ENCODE measurements at places on chromosomes 11 and 22.

GRCh38 chr11:71330996-71331395 lies 78.6 kb upstream of the SHANK2 start:
- no peak for DNase-seq

DNA sequence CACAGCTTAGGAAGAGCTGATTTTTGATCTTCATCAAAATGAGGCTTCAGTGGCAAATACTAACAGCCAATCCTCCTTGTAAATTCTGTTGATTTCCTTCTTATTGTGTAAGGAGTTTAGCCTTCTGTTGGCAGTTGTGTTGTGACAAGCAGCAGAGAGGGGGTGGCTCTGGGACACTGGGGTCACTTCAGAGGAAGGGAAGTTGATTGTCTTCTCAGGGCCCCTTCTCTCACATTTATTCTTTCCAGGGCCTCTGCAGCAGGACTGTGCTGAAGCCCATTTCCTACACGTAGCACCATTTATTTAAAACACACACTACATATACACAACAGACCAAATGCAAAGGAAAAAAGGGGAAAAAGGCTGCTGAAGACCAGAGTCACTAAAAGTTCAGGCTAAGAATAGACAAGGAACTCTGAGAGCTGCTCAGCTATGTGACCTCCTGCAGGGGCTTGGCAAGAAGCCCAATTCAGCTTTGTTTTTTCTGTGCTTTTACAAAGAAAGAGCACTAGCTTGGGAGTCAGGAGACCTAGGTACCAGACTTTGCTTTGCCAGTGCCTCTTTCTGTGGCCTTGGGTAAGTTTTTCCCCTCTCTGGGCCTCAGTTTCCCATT lies 28.3 kb upstream of the UPB1 start:
- no peak for DNase-seq

- no peak for DNase-seq
These were observed 70.8 kb upstream of the PITPNB start for GRCh38 chr22:27989758-27990450.

- no peak for DNase-seq
These were observed 2.6 kb downstream of the PHOX2A start for GRCh38 chr11:72241291-72241781.

GRCh38 chr11:57700425-57700824 lies 11.6 kb downstream of the MED19 start:
- no peak for DNase-seq

DNA sequence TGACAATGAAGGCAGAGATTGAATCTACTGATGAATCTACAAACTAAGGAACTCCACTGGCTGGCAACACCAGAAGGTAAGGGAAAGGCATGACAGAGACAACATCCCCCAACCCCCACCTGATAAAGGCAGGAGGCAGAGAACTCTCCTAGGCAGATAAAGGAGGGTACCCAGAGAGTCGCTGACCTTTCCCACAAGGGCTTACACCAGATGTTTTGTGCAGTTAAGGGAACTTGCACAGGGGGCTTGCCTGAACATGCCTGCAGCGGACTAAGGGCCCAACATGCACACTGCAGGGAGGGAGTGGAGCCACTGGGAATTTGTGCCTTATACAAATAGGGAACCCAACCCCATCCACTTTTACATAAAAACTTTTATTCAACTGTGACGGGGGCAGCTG lies 1996.9 kb upstream of the RAG2 start:
- no peak for DNase-seq

GRCh38 chr22:17824457-17824856 lies 50.2 kb upstream of the BID start:
- no peak for DNase-seq

GRCh38 chr11:111764621-111765020 lies 1.6 kb downstream of the PPP2R1B start:
- DNase-seq: no peak

DNA sequence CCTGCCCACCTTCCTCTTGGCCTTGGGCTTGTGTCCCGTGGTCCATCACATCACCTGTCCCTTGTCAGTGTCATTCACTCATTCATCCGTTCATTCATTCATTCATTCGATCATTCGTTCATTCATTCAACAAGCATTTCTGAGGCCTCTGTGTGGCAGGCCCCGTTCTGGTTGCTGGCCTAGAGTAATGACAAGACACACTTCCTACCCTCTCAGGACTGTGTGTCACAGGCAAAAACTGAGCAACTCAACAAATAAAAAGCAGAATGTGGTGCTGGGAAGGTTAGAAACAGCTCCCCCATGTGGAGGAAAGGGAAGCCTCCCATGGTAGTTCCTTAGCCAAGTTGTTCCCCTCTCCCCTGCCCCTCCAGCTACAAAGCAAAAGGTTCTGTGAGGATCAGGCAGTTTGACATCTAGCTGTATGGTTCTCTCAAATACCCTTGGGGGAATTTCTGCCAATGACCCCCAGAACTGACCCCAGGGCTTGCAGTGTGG lies 1.6 kb upstream of the OMP start:
- DNase-seq: no peak

GRCh38 chr11:125451400-125452124 lies 44.5 kb downstream of the FEZ1 start:
- no peak for DNase-seq

DNA sequence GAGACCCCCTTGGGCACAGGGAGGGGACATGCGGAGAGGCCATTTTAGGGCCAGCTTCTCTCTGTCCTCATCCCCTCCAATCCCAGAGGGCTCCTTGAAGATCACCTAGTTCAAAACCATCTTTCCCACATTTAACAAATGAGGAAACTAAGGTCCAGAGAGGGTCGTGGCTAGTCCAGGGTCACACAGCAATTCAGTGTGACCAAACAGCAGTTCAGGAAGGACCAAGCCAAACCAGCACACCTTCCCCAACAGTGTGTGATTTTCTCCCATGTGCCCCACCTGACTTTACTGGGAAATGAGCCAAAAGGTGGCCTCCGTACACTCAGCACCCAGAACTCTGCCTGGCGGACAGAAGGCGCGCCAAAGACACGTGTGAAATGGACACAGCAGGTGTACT lies 51.3 kb downstream of the CACNA1I start:
- no peak for DNase-seq

- DNase-seq: no peak
These were observed 90.2 kb downstream of the SWAP70 start for GRCh38 chr11:9754010-9754471.

- no peak for DNase-seq
These were observed 1.1 kb downstream of the ZBTB44 start for GRCh38 chr11:130313383-130314183.

GRCh38 chr11:61659413-61660196 lies 20.6 kb upstream of the DAGLA start:
- no peak for DNase-seq

- DNase-seq: peak; percentile 82
These were observed 74.6 kb upstream of the TEAD1 start for GRCh38 chr11:12599408-12600143.

GRCh38 chr11:59368238-59369022 lies 9.7 kb downstream of the OR5AN1 start:
- DNase-seq: no peak
